ENCODE measurements at places on chromosomes 11 and 22.

DNA sequence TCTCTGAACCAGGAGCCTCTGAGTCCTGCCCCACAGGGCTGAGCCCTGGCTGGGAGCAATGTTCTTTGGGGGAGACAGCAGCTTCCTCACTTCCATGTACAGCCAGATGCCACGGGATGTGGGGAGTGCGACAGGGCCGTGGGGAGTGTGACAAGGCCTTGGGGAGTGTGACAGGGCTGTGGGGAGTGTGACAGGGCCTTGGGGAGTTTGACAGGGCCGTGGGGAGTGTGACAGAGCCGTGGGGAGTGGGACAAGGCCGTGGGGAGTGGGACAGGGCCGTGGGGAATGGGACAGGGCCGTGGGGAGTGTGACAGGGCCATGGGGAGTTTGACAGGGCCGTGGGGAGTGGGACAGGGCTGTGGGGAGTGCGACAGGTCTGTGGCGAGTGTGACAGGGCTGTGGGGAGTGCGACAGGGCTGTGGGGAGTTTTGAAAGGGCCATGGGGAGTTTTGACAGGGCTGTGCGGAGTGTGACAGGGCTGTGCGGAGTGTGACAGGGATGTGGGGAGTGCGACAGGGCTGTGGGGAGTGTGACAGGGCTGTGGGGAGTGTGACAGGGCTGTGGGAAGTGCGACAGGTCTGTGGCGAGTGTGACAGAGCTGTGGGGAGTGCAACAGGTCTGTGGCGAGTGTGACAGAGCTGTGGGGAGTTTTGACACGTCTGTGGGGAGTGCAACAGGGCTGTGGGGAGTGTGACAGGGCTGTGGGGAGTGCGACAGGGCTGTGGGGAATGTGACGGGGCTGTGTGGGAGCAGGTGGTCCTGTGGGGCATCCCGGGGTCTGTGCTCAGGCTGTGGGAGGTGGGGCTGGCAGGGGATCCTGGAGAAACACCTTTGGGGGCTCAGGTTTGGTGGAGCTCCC lies 6.6 kb upstream of the KRTAP5-6 start:
- DNase-seq, result no peak

- DNase-seq, result no peak
Measured at GRCh38 chr11:1779806-1780699, 16.3 kb upstream of the CTSD start.

DNA sequence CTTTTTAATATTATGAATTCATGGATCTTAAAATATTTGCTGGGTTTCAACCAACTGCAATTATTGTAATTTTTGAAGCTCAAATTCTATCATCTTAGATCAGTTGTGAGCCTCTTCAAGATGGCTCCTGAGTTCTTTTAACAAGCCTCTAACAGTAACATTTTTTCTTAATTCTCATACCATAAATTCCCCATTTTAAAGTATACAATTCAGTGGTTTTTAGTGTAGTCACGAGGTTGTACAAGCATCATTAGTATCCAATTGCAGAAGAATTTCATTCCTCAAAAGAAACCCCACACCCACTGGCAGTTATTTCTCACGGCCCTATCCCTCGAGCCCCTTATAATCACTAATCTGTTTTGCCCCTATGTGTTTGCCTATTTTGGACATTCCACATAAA lies 270.8 kb downstream of the SBF2 start:
- no peak for DNase-seq

DNA sequence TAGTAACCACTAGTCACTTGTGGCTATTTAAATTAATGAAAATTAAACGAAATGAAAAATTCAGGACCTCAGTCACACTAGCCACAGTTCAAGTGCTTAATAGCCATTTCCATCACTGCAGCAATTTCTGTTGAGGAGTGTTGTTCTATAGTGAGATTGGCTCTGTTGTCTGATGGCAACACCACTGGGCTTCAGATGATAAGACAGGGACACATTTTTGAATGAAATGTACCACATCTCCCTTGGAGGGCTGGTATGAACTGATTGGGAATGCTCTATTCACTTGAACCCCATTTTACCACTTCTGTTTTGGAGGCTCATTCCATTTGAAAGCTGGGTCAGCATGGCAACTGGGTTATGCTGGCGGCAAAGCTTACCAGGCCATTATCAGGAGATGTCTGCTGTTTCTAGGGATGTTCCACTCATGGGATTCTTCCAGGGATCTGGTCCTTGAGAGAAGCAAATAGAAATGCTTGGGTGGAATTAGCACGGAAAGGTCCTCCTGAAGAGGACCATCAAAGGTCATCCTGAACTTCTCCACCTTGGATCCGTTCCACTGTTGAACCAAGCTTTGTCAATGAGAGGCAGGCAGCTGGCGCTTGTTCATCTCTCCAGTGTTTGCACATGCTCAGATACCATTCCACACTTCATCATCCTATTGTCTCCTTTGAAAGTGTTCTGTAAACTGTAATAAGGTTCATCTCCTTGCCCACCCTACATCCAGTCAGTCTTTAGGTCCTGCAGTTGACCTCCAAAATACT lies 7.6 kb downstream of the AMOTL1 start:
- DNase-seq, result no peak

DNA sequence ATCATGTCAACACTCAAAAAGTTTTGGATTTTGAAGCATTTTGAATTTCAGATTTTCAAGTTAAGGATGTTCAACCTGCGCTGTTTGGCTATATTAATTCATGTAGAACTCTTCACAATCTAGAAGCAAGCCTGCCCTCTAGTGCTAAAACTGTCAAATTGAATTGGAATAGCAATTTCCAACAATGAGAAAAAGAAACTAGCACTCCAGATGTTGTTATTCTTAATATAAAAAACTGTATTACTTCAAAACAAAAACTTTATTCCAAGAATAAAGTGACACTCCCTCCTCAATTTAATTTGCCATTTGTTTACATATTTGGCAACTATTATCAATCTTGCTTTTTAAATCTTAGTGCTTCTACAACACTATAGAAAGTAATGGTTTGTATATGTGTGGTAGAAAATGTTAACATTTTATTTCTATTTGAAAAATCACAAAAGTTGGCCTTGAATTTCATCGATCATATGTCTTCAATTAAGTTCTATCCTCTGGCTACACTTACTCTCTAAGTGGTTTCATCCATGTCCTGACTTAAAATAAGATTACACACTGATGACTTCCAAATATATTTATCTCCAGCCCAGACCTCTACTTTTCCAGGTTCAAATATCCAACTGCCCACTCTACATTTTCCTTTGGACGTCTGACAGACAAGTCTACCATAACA lies 36.6 kb downstream of the DCUN1D5 start:
- DNase-seq, result no peak

DNA sequence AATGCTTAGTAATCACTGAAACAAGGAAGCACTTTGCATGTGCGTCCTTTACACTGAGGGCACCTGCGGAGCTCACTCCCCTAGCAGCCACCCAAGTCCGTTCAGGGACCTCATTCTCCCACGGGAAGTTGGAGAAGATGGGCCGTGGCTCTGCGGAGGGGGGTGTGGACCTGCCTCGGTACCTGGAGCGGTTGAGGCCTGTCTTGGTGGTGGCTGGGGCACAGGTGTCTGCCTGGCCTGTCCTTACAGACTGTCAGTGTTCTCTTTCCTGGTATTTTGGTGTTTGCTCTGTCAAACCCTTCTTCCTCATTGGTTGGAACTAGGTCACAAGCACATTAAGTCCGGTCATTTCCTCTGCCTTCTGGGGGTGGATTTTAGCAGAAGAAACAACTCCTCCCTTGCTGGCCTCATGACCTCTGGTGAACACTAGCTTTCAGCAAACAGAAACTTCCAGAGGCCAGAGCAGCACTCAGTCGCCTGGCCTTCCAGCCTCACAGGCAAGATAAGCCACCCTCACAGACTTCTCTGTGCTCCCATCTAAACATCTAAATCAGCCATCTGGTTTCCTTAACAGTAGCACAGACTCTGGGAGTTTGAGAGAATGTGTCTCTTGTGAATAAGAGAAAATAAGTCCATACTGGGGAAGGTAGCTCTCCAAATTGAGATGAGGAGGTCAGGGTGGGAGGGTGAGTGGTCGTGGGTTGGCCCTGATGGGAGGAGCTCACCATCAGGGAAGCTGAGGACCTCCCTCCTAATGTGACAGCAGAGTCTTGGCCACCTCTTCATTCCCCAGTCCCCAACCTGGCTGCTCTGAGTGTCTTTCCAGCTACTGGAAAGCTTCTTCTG lies 8.6 kb downstream of the SNAP29 start:
- DNase-seq, result no peak

- no peak for DNase-seq
Measured at GRCh38 chr22:46776876-46777608, 14.6 kb downstream of the TBC1D22A start.

GRCh38 chr11:93051186-93051585 lies 81.7 kb downstream of the MTNR1B start:
- no peak for DNase-seq

DNA sequence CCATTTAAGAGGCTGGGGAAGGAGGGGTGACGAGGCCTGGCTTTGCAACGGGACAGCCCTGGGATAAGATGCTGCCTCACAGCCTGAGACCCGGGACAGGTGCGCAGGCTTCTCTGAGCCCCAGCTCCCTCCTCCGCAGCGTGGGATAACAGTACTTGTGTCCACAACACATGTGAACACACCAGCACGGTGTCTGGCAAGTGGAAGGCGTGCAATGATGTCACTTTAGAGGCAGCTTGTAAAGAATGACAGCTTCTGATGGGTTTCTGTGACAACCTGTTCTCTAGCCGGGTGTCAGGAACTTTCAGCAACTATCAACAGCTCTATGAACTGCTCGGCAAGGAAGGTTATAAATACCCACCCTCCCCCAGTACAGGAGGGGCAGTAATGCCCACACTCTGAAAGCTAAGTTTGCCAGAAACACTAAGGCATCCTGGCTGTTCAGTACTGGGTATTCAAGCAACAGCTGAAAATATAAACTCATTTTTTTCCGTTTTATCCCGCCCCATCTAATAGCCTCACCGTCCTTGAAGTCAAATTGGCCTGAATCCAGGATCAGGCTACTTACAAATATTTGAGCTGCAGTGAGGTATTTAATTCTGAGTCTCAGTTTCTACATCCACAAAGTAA lies 59.7 kb downstream of the MYH9 start:
- DNase-seq, result no peak

DNA sequence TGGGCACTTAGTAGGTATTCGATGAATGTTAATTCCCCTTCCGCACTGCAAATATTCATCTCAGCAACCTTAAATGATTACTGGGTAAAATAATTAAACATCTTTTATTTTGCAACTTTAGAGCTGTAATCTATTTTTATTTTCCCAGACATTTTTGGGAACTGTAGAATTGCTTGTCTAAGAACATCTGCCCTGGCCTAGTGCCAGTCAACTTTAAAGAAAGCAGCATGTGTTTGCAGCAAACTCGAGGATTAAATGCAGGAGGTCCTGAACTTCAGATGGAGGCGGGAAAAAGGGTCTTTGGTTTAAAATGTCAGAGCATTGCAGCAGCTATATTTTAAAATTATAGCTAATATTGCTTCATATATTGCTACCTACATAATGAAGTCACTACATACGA lies 190.0 kb downstream of the PGR start:
- DNase-seq, result no peak

- no peak for DNase-seq
Measured at GRCh38 chr22:35732116-35732515, 14.4 kb downstream of the APOL5 start.

GRCh38 chr11:61535998-61536675 lies 27.6 kb downstream of the LRRC10B start:
- no peak for DNase-seq

- DNase-seq, result no peak
Measured at GRCh38 chr11:92168936-92169335, 55.7 kb upstream of the FAT3 start.

- DNase-seq, result no peak
Measured at GRCh38 chr22:37601540-37602442, 6.8 kb upstream of the GGA1 start.

DNA sequence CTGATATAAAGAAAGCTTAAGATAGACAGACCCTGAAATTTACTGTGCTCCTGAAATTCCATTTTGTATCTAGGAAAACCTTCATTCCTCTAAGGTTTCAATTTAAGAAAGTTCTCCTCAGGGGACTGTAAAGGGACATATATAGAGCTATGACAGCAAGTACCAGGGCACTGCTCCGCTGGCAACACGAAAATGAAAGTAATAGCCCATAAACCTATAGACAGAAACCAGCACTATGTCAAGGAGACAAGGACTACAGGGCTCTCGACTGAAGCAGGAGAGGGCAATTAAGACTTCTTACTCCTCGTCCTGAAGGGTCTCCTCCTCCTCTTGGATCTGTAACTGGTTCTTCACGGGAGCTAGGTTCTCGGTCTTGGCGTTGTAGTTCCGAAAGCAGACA lies 6.9 kb downstream of the FEZ1 start:
- no peak for DNase-seq

GRCh38 chr11:107203656-107204055 lies 185.4 kb upstream of the GUCY1A2 start:
- no peak for DNase-seq

DNA sequence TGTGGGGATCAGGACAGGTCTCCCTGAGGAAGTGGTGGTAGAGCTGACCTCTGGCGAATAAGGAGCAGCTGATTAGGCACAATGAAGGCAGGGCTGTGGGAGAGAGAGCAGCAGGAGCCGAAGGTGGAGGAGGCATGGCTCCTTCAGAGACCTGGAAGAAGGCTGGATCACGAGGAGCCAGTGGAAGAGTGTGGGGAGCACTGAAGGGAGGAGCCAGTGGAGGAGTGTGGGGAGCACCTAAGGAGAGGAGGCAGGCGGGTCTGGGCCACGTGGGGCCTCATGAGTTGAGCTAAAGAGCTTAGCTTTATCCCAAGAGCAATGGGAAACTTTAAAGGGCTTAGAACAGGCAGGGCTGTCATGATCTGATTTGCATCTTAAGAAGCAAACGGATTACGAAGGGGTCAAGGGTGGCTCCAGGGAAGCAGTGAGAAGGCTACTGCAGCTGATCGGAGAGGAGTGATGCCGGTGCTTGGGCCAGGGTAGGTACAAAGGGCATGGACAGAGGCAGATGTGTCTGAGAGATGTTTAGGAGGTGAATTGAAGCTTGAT lies 44.9 kb upstream of the EIF3D start:
- no peak for DNase-seq

GRCh38 chr11:55920537-55920936 lies 6.2 kb upstream of the OR5W2 start:
- DNase-seq, result no peak

DNA sequence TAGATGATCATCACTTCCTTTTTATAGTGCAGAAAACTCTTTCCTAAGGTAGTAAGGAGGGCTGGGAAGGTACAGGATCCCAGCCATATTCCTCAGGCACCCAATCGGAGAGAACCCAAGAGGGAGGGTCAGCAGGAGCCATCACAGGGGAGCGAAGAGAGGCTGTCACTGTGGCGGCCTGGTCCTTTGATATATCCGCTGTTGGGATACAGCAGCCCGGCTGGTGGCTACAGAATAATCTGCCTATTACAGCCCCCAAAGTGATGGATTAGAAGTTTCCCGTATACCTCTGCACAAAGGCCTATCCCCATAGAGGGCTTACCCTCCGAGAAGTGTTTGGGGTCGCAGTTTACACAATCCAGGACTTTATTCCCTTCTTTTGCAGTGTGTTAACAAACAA lies 48.5 kb downstream of the OR4D9 start:
- no peak for DNase-seq
